Cardiac muscle cell (in vitro differentiated cells and primary cell): ENCODE measurements at places on chromosomes 4 and X. TPM values are rescaled to one million over a fixed set of nuclear protein-coding genes. Genes with fewer than 3 reads are reported as not detected.

DNA sequence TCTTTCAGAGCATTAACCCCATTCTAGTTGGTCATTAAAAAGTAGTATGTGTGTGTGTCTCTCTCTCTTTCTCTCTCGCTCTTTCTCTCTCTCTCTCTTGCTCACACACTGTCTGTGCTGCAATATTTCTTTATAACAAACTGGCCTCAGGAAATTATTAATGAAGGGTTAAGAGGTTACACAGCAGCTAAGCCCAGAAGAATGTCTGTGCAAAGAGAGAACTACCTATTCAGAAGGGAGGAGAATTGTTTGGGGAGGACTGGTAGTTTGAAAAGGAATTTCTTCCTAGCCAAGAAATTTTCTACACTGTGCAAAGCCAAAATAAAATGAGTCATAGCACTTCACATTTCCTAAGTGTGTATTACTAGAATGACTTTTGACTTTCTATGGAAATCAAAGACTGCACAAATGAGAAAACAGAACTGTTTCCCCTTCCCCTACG lies 22.2 kb downstream of the PDGFC start:
- no peaks in the 10 kb centered on the region for H3K36me3 ChIP-seq
- no peaks in the 10 kb centered on the region for H3K4me1 ChIP-seq
- no peaks in the 10 kb centered on the region for H3K27me3 ChIP-seq
- no peak overlapping the region for H3K27ac ChIP-seq
- DNase-seq: no peak
- H3K4me3 ChIP-seq: no peak overlapping the region

DNA sequence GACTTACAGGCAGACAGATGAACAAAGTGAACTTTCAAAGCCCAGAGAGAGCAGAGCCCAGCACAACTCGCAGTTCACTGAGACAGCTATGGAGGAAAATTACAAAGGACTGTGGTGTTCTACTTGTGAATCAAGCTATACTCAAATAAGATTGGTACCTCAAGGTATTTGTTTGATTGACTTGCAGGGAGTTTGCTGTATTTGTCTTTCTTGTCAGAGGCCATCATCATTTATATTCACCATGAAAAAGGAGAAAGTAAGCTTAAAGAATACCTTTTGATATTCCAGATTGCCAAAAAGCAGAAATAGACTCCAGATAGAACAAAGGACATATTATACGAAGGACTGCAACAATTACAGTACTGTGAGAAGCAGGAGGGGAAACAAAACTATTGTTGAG lies 1047.9 kb downstream of the RPA4 start:
- H3K4me3 ChIP-seq: no peak overlapping the region
- no peak overlapping the region for H3K27ac ChIP-seq
- H3K36me3 ChIP-seq: no peaks in the 10 kb centered on the region
- H3K4me1 ChIP-seq: no peaks in the 10 kb centered on the region
- no peaks in the 10 kb centered on the region for H3K27me3 ChIP-seq

DNA sequence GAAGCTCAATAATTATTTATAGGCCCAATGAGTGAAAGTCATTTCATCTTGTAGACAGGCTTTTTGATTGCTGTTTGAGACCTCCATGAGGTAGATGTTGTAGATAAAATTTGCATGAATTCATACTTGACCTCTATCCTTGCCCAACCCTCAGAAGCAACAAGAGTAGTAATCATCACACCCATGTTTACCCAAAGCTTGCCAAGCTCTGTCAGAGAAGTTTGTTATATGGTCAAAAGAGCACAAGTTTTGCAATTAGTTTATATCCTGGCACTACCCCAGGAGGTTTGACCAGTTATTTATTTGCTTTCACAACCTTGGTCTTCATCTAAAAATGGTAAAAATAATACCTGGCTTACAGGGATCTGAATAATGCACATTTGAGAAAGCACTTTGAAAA lies 20.7 kb downstream of the ADH7 start:
- H3K27me3 ChIP-seq: no peaks in the 10 kb centered on the region
- no peaks in the 10 kb centered on the region for H3K4me1 ChIP-seq
- no peak for DNase-seq
- H3K4me3 ChIP-seq: no peak overlapping the region
- H3K36me3 ChIP-seq: no peaks in the 10 kb centered on the region

GRCh38 chr4:81505004-81505598 lies 33.4 kb upstream of the RASGEF1B start:
- DNase-seq: peak; percentile 36
- no peak overlapping the region for H3K4me3 ChIP-seq
- H3K4me1 ChIP-seq: no peaks in the 10 kb centered on the region
- H3K36me3 ChIP-seq: no peaks in the 10 kb centered on the region

DNA sequence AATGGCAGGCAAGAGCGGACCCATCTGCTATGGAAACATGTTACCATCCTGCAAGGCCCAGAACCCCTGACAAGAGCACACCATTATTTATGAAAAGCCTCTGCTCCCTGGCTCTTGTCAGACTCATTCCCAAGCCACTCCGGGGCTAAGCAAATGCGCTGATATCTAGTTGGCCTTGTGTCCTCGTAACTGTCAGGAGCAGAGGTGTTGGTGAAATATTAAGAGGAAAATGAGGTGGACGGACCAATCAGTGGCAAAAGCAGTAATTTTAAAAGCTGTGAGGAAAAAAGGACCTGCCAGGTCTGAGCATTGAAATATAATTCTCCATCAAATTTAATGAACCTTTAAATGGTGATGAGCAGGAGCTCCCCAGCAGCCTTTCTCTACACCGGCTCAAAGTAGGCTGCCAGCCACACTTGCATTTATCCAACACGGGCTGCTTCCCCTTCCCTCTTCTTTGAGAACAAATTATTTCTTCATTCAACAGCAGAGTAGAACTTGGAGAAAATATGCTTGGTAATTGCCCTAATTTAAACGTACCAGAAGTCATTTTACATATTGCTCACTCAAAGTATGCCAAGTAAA lies 214.3 kb downstream of the RASL11B start:
- no peaks in the 10 kb centered on the region for H3K36me3 ChIP-seq
- peak overlapping the region; percentile 73 for H3K27ac ChIP-seq
- DNase-seq: peak; percentile 80
- peaks cover 24% of the 10 kb centered on the region for H3K4me1 ChIP-seq
- no peak overlapping the region for H3K4me3 ChIP-seq

- DNase-seq: no peak
- no peak overlapping the region for H3K27ac ChIP-seq
- no peaks in the 10 kb centered on the region for H3K27me3 ChIP-seq
- no peak overlapping the region for H3K4me3 ChIP-seq
- H3K4me1 ChIP-seq: no peaks in the 10 kb centered on the region
- no peaks in the 10 kb centered on the region for H3K36me3 ChIP-seq
Measured at GRCh38 chr4:35300996-35301774, 943.1 kb downstream of the ARAP2 start.

- H3K4me3 ChIP-seq: no peak overlapping the region
- H3K36me3 ChIP-seq: no peaks in the 10 kb centered on the region
- no peak overlapping the region for H3K27ac ChIP-seq
- no peaks in the 10 kb centered on the region for H3K4me1 ChIP-seq
Measured at GRCh38 chr4:6074758-6075157, 56.5 kb upstream of the C4orf50 start.

- H3K36me3 ChIP-seq: no peaks in the 10 kb centered on the region
- H3K4me1 ChIP-seq: no peaks in the 10 kb centered on the region
- no peaks in the 10 kb centered on the region for H3K27me3 ChIP-seq
- DNase-seq: no peak
- no peak overlapping the region for H3K27ac ChIP-seq
Measured at GRCh38 chrX:5575407-5575806, 653.3 kb downstream of the NLGN4X start.

GRCh38 chr4:12123707-12124106 lies 695.0 kb upstream of the HS3ST1 start:
- H3K36me3 ChIP-seq: no peaks in the 10 kb centered on the region
- H3K4me3 ChIP-seq: no peak overlapping the region
- no peaks in the 10 kb centered on the region for H3K27me3 ChIP-seq
- no peak for DNase-seq
- H3K4me1 ChIP-seq: no peaks in the 10 kb centered on the region

- no peak overlapping the region for H3K4me3 ChIP-seq
- no peak overlapping the region for H3K27ac ChIP-seq
- H3K4me1 ChIP-seq: no peaks in the 10 kb centered on the region
- no peaks in the 10 kb centered on the region for H3K27me3 ChIP-seq
- peak; percentile 49 for DNase-seq
- H3K36me3 ChIP-seq: no peaks in the 10 kb centered on the region
Measured at GRCh38 chrX:49282647-49283011, 13.0 kb downstream of the PPP1R3F start.

DNA sequence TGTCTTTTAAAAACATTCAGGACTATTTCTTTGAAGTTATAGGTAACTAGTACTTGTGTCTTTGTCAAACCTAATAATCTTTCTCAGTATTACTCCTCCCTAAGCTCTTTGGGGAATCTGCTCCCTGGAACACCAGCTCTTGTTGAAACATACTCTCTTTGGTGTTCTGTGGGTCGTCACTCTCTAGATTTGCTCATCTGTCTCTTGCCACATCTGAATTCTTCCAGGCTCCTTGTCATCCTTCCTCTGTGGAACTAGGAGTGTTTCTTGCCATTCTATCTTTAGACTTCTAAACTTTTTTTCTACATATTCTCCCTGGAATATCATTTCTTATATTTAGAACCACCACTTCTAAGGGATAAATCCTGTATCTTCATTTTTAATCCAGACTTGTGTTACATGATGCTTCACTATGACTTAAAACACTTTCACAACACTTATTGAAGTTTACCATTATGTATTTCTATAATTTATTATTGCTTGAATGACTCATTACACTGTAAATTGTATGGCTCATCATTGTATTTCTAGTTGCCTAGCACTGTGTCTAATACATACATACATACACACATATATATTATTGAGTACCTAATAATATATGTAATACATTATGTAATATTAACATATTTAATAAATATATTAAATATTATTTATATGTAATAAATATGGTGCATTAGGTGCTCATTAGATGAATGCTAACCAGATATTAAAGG lies 186.1 kb downstream of the TMA16 start:
- H3K27me3 ChIP-seq: no peaks in the 10 kb centered on the region
- DNase-seq: no peak
- H3K27ac ChIP-seq: no peak overlapping the region
- H3K4me3 ChIP-seq: no peak overlapping the region
- no peaks in the 10 kb centered on the region for H3K4me1 ChIP-seq

GRCh38 chrX:68982476-68982875 lies 153.7 kb downstream of the EFNB1 start:
- no peaks in the 10 kb centered on the region for H3K27me3 ChIP-seq
- DNase-seq: no peak
- H3K4me3 ChIP-seq: no peak overlapping the region
- H3K36me3 ChIP-seq: no peaks in the 10 kb centered on the region
- peaks cover 6% of the 10 kb centered on the region for H3K4me1 ChIP-seq

Gene IDUA
- 13.0 and 14.9 TPM in 2 replicates for total RNA-seq

Gene BEX1
- 102 and 179 TPM in 2 replicates for total RNA-seq

Gene LINC00632
- total RNA-seq: 9.4 TPM in 2 replicates

Gene FATE1
- 0.15 and 0.18 TPM in 2 replicates for total RNA-seq

Gene ODAPH
- 0.24 TPM in 1 of 2 replicates, not detected in the other for total RNA-seq

Gene CENPVL1
- total RNA-seq: 1.4 TPM in 2 replicates

Gene BMX
- total RNA-seq: not detected in 2 replicates

Gene CSAG2
- not detected in 2 replicates for total RNA-seq

Gene CTAG1B
- total RNA-seq: not detected in 2 replicates
